Right lung (tissue), 10 donors: ENCODE measurements at places on chromosomes 6 and 20.

GRCh38 chr6:160028487-160029275 lies 59.8 kb downstream of the IGF2R start:
- DNase-seq: no peak

GRCh38 chr6:128074567-128074966 lies 173.7 kb upstream of the THEMIS start:
- DNase-seq: no peak

GRCh38 chr6:133992992-133993680 lies 40.1 kb downstream of the TBPL1 start:
- DNase-seq: no peak

DNA sequence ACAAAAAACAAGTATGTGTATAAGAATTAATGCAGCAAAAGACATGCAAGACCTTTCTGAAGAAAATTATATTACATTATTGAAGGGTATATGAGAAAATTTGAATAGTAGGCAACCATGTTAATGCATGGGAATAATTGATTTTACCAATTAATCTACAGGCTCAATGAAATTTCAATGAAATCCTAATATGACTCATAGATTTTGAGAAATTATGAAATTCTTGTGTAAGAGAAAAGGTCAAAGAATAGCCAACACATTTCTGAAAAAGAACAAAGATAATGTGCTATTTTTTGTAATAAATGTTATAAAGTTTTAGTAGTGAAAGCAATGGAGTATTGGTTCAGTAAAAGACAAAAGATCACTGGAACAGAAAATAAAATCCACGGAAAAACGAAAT lies 18.4 kb downstream of the TSBP1 start:
- DNase-seq: no peak

DNA sequence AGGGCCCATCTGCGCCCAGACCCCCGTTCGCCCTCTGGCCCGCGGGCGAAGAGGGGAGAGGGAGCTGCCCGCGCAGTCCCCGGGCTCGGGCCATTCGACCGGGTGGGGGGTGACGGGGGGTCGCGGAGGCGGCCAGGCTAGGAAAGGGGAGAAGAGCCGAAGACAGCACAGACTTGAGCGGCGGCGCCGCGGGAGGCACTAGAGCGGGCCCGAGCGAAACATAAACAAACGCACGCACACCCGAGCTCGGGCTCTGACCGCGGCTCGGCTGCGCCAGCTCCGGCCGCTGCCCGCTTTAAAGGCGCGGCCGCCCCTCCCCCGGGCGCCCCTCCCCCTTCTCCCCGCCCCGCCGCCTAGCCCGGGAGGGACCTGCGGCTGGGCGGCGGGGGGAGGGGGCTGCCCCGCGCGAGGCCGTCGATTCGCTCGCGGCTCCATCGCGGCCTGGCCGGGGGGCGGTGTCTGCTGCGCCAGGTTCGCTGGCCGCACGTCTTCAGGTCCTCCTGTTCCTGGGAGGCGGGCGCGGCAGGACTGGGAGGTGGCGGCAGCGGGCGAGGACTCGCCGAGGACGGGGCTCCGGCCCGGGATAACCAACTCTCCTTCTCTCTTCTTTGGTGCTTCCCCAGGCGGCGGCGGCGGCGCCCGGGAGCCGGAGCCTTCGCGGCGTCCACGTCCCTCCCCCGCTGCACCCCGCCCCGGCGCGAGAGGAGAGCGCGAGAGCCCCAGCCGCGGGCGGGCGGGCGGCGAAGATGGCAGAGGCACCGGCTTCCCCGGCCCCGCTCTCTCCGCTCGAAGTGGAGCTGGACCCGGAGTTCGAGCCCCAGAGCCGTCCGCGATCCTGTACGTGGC lies at the start of gene FOXO3:
TSS of gene FOXO3 (plus strand) at position 455 of the 846 bp plus-strand sequence. CDS start at position 747, 292 bp downstream.
- peak; percentile 91 for DNase-seq

DNA sequence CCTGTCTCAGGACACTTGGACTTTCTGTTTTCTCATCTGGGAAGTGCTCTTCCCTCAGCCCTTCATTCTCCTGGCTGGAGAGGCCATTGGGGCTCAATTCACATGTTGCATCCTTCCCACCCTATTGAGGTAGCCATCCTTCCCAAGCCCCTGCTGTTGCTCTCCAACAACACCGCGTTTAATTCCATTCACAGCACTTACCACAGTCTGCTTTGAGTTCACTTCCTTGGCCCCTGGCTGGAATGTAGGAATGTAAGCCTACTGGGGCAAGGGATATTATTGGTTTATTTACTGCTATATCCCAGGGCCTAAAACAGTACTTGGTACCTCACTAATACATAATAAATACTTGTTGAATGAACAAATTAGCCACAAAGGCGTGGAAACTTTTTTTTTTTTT lies 6.7 kb upstream of the GFOD1 start:
- no peak for DNase-seq

- DNase-seq: no peak
These were observed 119.1 kb downstream of the CHD6 start for GRCh38 chr20:41499064-41499463.

DNA sequence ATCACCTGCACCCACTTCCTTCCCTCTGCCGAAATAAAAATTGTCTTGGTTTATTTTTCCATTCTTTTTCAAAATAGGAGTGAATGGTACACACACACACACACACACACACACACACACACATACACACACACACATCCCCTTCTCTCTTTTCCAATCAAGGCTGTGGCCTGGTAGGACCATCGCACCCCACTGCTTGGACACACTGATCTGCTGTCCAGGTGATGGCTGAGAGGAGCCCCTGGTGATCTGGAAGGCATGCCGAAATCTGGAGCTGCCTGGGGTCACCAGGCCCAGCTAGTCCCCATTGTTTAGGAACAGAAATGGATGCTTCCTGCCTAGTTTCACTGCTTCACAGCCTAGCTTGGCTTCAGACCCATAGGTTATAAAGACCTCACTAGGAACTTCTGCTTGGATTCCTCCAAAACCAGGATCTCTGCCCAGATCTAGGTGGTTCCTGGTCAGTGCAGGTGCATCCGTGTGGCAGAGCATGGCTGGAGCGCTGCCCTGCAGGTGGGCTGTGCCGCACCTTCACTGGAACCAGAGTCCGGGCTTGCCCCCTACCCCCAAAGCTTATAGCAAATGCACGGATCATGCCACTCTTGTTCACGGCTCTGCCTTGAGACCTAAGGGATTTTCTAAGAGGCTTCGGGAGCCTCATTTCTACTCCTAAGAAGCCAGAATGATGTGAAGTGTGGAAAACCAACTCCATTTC lies 42.9 kb upstream of the DACT2 start:
- DNase-seq: no peak

GRCh38 chr20:43955750-43956191 lies 41.1 kb downstream of the TOX2 start:
- no peak for DNase-seq

GRCh38 chr6:56567501-56567900 lies 75.2 kb downstream of the DST start:
- no peak for DNase-seq

- no peak for DNase-seq
These were observed 541.7 kb upstream of the FLRT3 start for GRCh38 chr20:14879020-14879697.

DNA sequence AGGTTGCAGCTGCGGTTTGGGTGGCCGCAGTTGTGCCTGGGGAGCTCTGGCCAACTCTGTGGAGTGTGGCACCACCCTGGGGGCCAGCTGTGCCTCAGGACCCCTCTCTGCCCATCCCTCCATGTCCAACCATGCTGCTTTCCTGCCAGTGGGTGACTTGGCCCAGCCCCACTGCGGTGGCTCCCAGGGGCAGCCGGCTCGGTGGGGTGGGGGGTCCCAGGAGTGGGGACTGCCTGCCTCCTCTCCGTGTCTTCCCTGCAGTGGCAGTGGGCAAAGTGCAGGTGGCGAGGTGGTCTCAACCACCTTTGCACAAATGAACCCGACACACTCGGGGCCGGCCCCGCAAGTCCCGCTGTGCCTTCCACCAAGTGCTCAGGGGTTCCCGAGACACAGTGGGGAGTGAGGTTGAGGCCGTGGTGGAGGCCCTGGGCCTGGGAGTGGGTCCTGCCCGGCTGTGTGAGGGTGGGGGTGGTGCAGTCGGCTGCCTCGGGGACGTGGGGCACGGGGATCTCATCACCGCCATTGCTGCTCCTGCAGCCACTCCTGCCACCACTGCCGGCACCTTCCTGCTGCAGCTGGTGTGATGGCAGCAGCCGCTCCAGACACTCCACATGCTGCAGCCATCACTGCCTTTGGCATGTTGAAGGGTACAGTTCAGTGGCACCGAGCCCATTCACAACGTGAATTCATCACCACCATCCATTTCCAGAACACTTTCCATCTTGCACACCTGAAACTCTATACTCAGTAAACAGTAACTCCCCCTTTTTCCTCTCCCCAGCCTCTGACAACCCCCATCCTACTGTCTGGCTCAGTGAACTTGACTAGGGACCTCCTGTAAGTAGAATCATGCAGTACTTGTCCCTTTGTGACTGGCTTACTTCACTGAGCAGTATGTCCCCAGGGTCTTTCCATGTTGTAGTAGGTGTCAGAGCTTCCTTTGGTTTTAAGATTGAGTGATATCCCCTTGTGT lies 10.7 kb upstream of the SLCO4A1 start:
- no peak for DNase-seq

DNA sequence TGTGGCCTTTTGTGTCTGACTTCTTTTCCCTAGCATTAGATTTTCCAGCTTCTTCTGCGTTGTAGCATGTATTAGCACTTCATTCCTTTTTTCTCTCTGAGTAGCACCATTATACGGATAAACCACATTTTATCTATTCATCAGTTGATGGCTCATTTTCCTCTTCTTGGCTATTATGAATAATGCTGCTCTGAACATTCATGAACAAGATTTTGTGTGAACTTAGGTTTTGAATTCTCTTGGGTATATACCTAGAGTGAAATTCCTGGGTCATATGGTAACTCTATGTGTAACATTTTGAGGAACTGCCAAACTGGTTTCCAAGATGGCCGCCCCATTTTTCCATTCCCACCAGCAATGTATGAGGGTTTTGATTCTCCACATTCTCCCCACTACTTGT lies 28.7 kb downstream of the SLC22A16 start:
- DNase-seq: no peak

- no peak for DNase-seq
These were observed 111.0 kb upstream of the FRMD1 start for GRCh38 chr6:168190014-168190405.

DNA sequence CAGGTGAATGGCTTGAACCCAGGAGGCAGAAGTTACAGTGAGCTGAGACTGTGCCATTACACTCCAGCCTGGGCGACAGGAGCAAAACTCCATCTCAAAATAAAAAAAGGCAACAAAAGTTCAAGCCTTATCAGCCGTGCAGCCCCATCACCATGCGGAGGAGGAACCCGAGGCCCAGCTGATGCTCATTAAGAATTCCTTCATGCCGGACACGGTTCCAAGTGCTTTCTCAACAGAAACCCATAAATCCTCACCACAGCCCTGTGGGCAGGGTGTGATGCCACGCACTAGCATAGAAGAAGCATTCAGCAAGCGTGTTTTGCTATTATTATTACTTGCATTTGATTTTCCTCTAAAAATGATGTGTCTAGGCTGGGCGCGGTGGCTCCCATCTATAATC lies 56.3 kb downstream of the PREX1 start:
- DNase-seq: no peak

DNA sequence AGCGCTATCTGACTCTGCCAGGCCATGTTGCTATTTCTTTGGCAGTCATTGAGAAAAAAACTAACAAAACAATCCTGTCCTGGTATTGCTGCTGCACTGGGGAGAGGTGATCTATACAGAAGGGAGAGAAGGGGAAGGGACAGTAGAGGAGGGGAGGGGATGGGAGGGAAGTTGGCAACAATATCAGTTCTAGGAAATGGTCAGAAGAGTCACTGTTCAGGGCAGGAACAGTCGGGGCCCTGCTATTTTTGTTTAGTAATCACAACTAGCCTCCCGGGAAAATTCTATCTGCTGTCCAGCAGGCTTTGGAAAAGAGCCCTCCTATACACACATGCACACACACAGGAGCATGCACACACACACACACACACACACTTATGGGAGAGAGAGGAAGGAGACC lies 142.3 kb upstream of the CARMIL1 start:
- no peak for DNase-seq

DNA sequence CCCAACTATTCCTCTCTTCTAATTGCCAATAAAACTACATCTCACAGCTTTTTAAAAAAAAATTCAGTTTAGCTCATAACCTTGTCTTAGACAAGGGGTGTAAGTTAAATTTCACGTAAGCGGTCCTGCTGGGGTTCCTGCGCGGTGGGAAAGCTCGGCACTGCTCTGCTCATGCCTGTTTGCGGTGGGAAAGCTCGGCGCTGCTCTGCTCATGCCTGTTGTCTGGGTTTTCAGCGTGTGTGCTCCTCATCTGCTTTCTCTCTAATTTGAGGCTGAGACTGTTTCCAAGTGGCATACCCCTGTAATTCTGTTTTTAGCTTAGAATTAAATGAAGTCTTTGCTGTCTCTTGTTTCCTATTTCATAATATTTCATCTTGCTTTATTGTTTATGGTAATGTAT lies 18.6 kb downstream of the ARID1B start:
- DNase-seq: no peak

DNA sequence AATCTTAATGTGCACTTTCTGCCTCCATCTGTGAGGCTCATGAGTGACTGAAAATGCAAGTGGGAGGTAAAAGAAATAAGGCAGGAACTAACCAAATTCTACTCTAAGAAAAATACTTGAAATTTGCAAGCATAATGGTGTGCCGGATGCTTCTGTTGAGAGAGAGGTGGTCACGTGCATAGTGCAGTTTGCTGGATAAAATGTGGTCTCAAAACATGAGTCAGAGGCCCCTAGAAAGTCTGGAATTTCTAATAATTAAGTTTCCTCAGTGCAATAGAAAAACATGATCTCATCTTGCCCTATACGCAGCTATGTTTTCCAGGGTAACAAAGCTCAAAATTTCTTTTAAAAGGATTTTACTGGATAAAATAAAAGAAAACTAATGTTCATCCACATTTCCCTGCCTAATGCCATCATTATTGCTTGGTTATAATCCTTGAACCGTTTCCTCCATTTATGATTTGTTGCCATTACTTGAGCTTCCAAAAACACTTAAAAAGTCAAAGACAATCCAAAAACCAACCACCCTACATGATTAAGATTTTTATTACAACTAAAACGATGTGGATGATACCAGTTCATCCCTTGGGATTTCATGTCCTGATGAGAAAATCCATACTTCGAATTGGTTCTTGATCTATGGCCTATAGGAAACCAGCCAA lies 351.7 kb upstream of the ARID1B start:
- DNase-seq: no peak

GRCh38 chr20:63708301-63709148 lies 686 bp downstream of the ZGPAT start:
- no peak for DNase-seq

- DNase-seq: no peak
These were observed 15.0 kb downstream of the ADNP start for GRCh38 chr20:50916257-50916656.

- DNase-seq: no peak
These were observed 536.7 kb upstream of the MMS22L start for GRCh38 chr6:97819710-97820109.

- no peak for DNase-seq
These were observed 306.9 kb downstream of the LRFN2 start for GRCh38 chr6:40280231-40280630.

DNA sequence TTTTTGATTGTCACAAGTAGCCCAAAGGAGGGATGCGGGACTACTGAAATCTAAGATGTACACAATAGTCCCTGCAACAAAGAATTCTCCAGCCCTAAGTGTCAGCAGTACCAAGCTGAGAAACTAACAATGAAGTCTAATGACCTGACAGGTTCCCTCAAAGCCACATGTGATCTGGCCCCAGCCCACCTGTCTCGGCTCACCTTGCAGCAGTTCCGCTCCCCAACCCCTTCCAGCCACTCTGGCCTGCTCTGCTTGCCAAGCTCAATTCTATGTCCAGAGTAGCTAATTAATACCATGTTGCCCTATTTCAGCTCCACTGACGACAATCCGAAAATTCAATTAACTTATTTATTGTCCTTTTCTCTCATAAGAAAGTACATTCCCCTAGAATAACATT lies 72.1 kb downstream of the ZMYND8 start:
- DNase-seq: no peak
